Vagina (tissue), 2 donors: ENCODE measurements at places on chromosomes 4 and X.

GRCh38 chrX:72641611-72642010, 69.0 kb upstream of the HDAC8 start:
- DNase-seq = no peak
- H3K4me3 ChIP-seq = no peak overlapping the region
- H3K27ac ChIP-seq = no peak overlapping the region
- no peaks in the 10 kb centered on the region for H3K27me3 ChIP-seq

- H3K4me1 ChIP-seq = no peaks in the 10 kb centered on the region
- no peak for DNase-seq
- H3K4me3 ChIP-seq = no peak overlapping the region
- no peak overlapping the region for H3K27ac ChIP-seq
- H3K27me3 ChIP-seq = no peaks in the 10 kb centered on the region
Observed at GRCh38 chr4:48967631-48968030, 18.4 kb upstream of the CWH43 start.

GRCh38 chr4:139629436-139630125, 36.0 kb upstream of the MGST2 start:
- H3K4me3 ChIP-seq = no peak overlapping the region
- no peaks in the 10 kb centered on the region for H3K27me3 ChIP-seq
- H3K4me1 ChIP-seq = no peaks in the 10 kb centered on the region
- no peak for DNase-seq

- no peak for DNase-seq
- H3K27ac ChIP-seq = no peak overlapping the region
- H3K4me1 ChIP-seq = no peaks in the 10 kb centered on the region
- H3K27me3 ChIP-seq = no peaks in the 10 kb centered on the region
- no peaks in the 10 kb centered on the region for H3K36me3 ChIP-seq
- H3K4me3 ChIP-seq = no peak overlapping the region
Observed at GRCh38 chrX:104195489-104196084, 29.3 kb downstream of the FAM199X start.

DNA sequence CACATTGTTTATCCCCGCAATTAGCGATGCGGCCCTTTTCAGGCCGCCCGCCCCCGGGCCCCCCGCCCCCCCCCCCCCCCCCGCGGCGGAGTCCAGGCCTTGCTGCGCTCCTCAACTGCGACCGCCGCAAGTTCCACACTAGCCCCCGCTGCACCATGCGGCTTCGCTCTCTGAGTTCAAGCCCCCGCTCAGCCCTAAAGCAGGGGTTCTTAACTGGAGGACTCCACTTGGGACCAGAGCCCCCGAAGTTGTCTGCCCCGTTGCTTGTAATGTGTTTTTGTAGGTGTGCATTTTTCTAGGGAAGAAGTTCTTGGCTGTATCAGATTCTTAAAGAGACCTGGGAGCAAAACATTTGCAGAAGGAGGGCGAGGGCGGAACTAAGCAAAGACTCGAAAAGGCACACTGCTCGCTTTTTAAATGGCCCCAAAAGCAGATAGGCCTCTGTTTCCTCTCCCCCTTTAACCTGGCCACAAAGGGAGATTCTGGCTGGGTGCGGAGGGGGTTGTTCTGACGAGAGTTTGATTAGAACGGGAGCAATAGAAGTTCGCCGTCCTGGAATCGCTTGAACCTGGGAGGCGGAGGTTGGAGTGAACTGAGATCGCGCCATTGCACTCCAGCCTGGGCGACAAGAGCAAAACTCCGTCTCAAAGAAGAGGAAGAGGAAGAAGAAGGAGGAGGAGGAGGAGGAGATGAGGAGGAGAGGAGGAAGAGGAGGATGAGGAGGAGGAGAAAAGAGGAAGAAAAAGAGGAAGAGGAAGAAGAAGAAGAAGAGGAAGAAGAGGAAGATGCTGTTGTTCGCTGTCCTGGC, 2.3 kb upstream of the MSX1 start:
- peak overlapping the region; percentile 29 for H3K4me3 ChIP-seq
- peaks cover 5% of the 10 kb centered on the region for H3K27me3 ChIP-seq
- H3K36me3 ChIP-seq = no peaks in the 10 kb centered on the region
- DNase-seq = no peak

DNA sequence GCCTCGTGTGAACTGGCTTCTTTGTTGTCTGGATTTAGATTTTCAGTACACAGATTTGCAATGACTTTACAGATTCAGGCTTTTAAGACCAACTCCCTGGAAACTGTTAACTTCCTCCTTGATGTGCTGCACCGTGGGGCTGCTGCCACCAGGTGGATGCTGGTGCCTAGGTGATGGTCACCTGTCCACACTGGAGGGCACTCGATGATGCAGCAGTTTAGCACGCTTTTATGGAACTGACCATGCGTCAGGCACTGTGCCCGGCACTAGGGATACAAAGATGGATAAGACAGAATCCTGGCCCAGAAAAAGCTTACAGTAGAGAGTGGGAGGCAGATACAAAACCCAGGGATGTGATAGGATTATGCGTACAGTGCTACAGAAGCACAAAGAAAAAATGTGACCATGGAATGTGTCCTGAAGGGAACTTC, 180.7 kb downstream of the CEP135 start:
- no peak for DNase-seq
- H3K27me3 ChIP-seq = no peaks in the 10 kb centered on the region
- no peaks in the 10 kb centered on the region for H3K4me1 ChIP-seq

- no peaks in the 10 kb centered on the region for H3K36me3 ChIP-seq
- no peak overlapping the region for H3K4me3 ChIP-seq
- DNase-seq = no peak
- H3K4me1 ChIP-seq = no peaks in the 10 kb centered on the region
- no peaks in the 10 kb centered on the region for H3K27me3 ChIP-seq
- no peak overlapping the region for H3K27ac ChIP-seq
Observed at GRCh38 chrX:8629871-8630270, 102.1 kb downstream of the ANOS1 start.

DNA sequence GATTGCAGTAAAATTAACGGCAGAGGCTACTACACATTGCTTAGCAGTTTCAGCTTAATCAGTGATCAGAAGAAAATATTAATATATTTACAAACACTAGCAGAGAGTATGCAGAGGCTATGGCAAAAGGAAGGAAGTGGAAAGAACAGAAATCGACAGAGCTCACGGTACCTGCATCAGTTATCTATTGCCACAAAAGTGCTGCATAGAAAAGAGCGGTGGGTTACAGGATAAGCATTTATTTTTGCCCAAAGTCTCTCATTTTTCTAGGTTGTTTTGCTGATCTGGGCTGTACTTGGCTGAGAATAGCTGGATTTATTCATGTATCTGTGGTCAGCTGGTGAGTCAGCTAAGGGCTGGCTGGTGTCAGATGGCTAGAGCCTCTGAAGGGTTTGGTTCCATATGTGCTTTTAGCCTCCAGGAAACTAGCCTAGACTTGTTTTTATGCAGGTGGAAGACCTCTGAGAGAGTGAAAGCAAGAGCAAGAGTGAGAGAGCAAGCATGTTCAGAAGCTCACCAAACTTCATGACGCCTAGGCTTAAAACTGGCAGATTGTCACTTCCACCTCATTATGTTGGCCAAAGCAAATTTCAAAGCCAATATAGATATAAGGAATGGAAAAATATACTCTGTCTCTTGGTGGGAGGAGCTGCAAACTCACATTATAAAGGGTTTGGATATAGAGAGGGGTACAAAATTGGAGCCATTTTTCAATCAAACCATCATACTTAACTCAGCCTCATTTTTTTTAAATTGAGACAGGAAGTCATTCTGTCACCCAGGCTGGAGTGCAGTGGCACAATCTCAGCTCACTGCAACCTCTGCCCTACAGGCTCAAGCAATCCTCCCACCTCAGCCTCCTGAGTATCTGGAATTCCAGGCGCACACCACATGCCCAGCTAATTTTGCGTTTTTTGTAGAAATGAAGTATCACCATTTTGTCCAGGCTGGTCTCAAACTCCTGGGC, 153.2 kb upstream of the RPL34 start:
- H3K27ac ChIP-seq = no peak overlapping the region
- H3K4me3 ChIP-seq = no peak overlapping the region
- DNase-seq = no peak
- H3K36me3 ChIP-seq = no peaks in the 10 kb centered on the region
- no peaks in the 10 kb centered on the region for H3K27me3 ChIP-seq

GRCh38 chr4:153261914-153262313, 57.7 kb downstream of the TRIM2 start:
- no peak overlapping the region for H3K27ac ChIP-seq
- no peaks in the 10 kb centered on the region for H3K27me3 ChIP-seq
- H3K36me3 ChIP-seq = no peaks in the 10 kb centered on the region
- peaks cover 27% of the 10 kb centered on the region for H3K4me1 ChIP-seq
- DNase-seq = no peak

DNA sequence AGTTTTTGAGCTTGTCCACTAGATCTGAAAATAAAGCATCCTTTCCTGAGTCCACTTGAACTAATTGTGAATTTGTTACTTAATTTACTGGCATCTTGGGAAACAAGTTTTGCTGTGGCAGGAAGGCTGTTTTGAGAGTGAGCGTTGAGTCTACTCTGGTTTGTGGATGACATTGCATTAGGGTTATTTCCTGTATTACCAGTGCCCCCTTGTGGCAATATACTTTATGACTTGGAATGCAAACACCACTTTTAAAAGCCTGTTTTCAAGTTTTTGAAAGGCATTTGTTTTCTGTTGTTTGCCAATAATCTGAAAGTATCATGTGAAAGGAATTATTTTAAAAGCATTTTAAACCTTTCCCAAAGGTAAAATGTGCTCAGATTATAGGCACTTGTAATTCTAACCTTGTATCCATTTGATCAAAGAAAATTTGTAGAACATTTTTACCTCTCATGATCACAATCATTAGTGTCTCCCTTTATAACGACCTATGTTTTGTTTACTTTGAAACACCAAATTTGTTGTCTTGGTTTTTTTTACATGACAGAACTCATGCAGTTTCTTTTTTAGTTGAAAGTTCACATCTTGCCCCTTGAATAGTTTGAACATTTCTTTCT, 18.0 kb upstream of the CYP2U1 start:
- no peak overlapping the region for H3K4me3 ChIP-seq
- H3K27me3 ChIP-seq = no peaks in the 10 kb centered on the region
- H3K4me1 ChIP-seq = no peaks in the 10 kb centered on the region

DNA sequence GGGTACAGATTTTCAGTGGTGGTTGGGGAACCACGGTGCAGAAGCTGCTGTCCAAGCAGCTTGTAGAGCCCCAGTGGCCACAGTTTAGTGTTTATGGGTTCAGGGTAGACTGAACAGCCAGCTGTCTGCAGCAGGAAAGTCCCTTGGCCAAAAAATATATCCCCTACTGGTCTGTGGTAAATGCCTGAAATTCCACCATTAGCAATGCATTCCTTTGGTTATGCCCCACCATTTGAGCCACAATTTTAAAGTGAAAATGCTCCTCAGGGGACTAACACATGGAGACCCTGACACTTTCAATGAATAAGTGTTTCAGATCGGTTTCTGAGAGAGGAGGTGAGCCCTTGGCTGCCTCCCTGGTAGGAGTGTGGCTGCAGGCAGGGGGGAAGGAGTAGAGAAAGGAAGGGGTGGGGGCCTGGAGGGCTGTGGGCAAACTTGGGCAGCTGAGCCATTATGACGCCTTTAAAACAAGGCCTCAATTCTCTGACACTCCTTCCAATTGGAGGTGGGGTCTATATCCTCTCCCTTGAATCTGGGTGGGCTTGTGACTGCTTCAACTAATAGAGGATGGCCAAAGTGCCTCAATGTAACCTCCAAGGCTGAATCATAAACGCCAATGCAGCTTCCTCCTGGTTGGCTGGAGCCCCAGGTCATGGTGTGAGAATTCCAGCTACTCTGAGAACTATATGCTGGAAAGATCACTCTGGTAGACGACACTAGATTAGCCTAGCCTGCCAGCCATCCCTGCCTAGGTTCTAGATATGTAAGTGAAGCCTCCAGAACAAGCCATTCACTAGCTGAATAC, 75.8 kb upstream of the ATP6AP2 start:
- H3K27ac ChIP-seq = no peak overlapping the region
- no peaks in the 10 kb centered on the region for H3K4me1 ChIP-seq
- no peak overlapping the region for H3K4me3 ChIP-seq
- no peak for DNase-seq
